Activated CD4-positive, alpha-beta T cell treated with anti-CD3 and anti-CD28 coated beads, Interleukin-2, amount 50 U/mL, for 48 hours (primary cell): ENCODE measurements at places on chromosomes 13 and 19.

DNA sequence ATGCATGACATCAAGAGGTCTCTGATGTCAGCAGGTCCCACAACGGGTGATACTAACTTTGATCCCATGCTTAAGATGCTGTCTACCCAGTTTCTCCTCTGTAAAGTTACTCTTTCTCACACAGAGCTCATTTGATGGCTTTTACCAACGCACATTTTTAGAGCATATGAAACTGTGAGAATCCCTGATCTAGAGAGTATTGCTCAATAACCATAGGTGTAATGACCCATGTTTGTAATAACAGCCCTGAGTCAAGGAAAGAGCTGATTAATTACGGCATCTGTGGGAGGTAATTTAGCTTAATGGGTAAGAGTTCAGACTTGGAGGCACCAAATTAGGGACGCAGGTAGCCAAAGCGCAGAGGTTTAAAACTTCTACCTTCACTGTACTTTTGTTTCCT lies 18.0 kb upstream of the IZUMO2 start:
- no peak for DNase-seq

- DNase-seq, result no peak
Measured at GRCh38 chr19:12611361-12611699, 610 bp downstream of the ZNF791 start.

DNA sequence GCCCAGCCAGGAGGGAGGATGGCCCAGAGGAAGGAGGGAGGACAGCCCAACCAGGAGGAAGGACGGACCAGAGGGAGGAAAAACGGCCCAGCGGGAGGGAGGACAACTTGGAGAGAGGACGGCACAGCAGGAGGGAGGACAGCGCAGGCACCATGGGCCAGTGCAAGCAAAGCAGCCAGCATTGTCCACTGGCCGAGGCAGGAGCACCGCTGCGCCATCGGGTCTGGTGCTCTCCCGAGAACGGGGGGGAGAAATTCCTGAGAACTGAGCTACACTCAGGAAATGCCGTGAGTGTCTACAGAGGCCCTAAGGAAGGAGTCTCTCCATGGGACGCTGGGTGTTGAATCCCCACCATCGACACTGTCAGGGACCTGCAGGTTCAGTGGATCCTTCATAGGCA lies 38.5 kb upstream of the SOX1 start:
- DNase-seq, result no peak

DNA sequence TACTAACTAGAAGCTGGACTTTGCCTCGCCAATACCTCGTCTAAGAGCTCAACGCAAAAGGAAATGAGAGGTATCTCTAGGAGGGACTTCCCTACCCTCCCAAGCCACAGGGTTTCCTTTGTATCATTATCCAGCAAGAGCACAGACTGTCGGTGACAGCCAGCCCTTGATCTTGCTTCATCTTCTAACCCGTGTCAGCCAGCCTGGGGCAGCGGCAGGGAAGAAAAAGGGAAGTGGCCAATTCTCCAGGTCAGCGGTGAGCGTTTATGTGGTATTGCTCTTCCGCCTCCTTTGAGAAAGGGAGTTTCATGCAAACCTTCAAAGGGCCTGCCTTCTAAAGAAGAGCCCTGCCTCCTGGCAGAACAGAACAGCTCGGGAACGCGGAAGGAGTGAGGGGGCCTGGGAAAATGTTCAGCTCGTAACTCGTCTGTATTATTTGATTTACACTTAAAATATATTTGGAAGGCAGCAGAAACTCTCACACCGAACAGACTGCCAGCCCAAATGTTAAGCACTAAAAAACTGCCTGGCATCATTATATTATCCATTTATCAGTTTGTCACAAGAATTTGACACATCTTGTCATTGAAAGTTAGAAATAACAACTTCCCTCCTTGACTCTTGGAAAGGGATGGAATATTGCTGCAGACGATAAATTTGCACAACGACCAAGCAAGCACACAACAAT lies 41.8 kb downstream of the EFNB2 start:
- no peak for DNase-seq

- no peak for DNase-seq
Measured at GRCh38 chr13:104584481-104584880, 1518.3 kb upstream of the SLC10A2 start.

GRCh38 chr13:43475140-43475539 lies 311.6 kb downstream of the ENOX1 start:
- DNase-seq, result no peak

DNA sequence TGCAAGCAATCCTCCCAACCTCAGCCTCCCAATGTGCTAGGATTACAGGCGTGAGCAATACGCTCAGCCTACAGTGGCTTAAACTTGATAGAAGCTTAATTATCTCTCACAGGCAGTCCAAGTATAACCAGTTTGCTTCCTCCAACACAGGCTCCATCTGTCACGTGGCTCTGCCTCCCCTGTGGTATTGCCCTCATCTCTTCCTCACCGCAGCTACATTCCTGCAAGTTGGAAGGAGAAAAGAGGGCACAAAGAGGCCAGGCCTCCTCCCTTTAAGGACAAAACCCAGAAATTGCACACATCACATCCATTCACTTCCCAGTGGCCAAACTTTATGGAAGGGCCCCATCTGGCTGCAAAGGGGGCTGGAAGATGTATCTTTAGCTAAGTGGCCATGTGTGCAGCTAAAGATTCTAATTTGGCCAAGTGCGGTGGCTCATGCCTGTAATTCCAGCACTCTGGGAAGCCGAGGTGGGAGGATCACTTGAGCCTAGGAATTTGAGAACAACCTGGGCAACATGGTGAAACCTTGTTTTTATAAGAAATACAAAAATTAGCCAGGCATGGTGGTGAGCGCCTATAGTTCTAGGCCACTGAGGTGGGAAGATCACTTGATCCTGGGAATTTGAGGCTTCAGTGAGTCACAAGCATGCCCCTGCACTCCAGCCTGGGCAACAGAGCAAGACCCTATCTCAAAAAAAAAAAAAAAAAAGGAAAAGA lies 3.1 kb upstream of the SDHAF1 start:
- no peak for DNase-seq

DNA sequence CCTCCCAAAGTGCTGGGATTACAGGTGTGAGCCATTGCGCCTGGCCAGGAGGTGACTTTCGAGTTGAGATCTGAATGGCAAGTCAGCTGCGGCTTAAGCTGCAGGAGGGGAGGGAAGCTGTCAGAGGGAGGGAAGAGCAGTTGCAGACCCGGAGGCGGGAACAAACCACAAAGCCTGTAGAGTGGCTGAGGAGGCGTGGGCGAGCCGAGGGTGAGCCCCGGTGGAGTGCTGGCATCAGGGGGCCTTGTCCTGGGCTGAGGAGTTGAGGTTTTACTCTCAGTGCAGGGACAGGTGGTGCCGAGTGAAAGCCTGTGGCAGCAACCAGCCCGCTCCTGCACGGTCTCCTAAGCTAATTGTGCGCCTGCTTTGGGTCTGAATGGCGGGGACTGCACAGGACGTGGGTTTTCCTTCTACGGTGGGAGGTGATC lies 24.2 kb downstream of the PPP1R37 start:
- peak; percentile 70 for DNase-seq
